ENCODE measurements at places on chromosomes 1 and 21.

GRCh38 chr1:209704584-209704983 lies at the start of gene HSD11B1:
TSS of gene HSD11B1 (plus strand) at chr1:209704846. CDS start at chr1:209704943, 97 bp downstream.
- no peak for DNase-seq

DNA sequence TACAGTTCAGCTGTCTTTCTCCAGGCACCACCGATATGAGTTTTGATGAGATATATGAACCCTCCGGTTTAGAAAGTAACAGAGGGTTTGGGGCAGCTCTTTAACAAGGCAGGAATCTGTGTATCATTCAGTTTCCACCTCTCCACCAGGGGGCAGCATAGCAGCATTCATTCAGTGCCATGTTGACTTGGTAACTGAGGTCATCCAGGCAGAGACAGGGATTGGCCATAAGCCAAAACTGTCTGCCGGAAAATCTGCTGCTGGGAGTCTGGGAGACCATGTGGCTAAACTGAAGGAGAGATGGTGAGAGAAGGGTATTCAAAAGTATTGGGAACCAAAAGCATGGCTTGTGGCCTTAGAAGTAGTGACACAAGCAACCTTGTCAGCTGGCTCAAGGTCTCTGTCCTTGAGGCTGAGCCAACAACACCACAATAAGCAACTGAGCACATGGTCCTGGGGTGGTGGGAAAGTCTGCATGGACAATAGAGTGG lies 98.5 kb downstream of the LMX1A start:
- no peak for DNase-seq

DNA sequence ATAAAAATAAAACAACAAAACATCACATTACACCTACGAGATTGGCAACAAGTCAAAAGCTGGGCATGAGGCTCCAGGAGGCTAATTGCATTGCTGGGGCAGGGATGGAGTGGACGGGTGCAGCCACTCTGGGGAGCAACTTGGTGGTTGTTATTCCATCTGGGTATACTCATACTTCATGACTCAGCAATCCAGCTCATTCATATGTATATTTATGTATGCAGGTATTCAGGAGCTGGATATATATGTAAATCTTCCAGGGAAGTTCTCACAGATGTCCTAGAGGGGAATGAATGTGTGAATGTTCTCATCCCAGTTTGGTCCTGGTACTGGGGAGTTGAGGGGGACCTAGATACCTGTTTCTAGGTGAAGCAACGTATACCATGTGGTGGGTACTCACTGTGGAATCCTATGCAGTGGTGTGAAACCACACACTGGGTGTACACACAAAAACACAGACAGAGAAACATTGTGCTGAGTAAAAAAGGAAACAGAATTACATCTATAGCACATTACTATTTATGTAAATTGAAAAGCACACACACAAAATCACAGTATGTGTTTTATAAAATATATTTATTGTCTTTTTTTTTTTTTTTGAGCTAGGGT lies 79.7 kb upstream of the RAB4A start:
- DNase-seq, result no peak

GRCh38 chr1:30508611-30509010 lies 214.8 kb downstream of the MATN1 start:
- DNase-seq, result no peak

GRCh38 chr21:27371115-27371974 lies 404.5 kb upstream of the ADAMTS5 start:
- DNase-seq, result no peak

- DNase-seq, result no peak
Observed at GRCh38 chr1:184792450-184792969, 37.9 kb upstream of the EDEM3 start.

GRCh38 chr1:62176597-62177312 lies 17.9 kb upstream of the L1TD1 start:
- no peak for DNase-seq

DNA sequence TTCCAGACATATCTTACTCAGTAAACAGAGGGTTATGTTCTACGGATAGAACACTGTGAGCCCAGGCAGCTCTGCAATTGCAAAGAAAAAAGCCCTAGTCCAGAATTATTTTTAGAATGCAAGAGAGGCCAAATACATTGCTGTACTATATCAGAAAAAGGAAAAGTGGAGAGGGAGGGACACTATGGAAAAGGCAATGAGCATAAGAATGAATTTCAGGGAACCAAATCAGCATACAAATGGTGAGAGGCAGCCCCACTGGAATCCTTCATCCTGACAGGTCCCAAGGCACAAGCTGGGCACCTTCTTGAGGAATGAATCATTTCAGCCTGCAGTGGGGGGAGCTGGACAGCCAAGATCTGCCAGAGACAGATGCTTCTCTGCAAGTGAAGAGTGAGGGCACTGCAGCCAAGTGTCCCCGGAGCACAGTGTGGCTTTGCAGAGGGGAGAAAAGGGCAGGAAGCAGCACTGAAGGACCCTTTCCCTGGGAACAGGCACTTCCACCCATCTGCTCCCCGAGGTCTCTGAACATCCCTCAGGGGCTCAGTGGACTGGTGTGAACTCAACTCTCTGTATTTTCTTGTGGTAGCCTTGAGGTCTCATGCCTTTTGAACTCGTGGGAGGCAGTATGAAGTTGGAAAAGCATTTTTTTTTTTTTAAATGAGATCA lies 115.6 kb downstream of the XCL2 start:
- no peak for DNase-seq

GRCh38 chr1:211985556-211986264 lies 49.6 kb downstream of the INTS7 start:
- DNase-seq, result no peak

- no peak for DNase-seq
Observed at GRCh38 chr1:66671455-66671854, 80.8 kb upstream of the DYNLT5 start.

DNA sequence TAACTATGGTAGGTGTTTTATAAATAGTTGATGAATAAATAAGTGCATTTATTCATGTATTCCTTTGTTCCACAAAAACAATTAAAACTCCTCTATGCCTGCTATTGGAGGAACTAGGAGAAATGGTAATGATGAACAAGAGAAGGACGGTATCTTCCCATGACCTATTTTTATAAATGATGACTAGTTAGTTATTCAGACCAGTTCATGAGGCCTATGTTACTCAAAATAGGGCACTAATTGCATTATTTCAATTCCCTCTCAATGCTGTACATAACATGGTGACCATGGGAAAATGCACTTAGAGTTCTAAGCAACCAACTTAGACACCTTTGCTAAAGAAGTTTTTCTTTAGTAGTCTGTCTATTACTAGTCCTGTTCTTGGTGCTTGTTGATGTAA lies 53.1 kb downstream of the XCL1 start:
- DNase-seq, result no peak

GRCh38 chr1:232636799-232637198 lies 6.9 kb upstream of the SIPA1L2 start:
- no peak for DNase-seq

- no peak for DNase-seq
Observed at GRCh38 chr1:199522936-199523335, 504.6 kb upstream of the NR5A2 start.

DNA sequence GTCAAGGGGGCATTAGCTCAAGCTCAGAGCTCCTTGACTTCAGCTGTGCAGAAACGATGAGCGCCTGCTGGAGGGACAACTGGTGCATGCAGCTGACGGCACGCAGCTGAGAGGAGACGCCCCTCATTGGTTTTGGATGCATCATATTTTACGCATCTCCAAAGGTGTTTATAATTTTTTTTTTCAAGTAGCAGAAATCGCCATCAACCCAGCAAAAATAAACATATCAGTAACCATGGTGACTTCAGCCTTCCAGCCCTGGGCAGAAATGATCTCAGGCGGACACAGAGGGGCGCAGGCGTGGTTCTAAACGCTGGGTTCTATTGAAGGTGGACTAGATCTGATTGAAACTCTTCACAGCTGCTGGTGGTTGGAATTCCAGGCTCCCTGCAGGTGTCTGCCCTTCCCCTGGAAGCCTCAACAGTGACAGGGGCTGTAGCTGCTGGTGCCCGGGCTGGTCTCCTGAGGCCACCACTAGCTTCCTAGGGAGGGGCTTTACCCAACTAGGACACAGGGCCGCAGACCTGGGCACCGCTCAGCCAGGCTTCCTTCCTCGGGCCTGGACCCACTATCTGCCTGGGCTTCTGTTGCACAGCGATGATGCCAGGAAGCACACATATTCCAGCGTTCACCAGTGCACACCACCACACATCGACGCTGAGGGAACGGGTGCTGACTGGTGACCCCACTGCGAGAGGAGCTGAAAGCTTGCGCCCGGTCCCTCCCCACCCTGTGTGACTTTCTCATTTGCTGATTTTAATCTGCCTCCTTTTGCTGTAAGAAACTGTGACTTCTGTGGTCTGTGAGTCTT lies 63.7 kb upstream of the ABCG1 start:
- no peak for DNase-seq

GRCh38 chr1:36754366-36754765 lies 271.7 kb upstream of the CSF3R start:
- DNase-seq, result no peak

- no peak for DNase-seq
Observed at GRCh38 chr1:89843273-89844130, 22.7 kb downstream of the LRRC8D start.

DNA sequence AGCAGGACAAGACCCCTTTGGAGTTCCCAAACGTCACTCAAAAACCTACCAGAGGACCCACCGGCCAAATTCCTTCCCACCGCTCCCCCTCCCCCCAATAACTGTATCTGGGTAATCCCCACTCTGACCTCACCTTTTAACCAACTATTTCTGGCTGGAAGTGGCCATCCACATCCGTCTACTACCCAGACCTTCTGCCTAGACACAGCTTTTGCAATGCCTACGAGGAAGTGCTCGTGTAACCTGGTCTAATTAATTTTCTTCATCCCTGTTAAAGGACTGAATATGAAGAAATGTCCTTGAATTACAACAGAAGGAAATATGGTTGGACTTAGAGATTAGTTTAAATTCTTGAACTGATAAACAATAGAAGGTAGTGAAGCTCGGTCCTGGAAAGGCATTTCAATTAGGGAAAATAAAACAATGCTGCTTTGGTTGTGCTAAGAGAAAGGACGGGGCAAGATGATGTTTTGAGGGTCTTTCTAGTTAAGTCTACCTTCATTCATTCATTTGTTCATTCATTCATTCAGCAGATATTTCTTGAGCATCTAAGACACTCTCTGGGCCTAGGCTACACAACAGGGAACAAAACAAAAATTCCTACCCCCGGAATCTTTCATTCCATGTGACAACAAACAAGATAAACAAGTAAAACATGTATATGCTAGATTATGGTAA lies 18.8 kb downstream of the AVPR1B start:
- DNase-seq, result no peak

DNA sequence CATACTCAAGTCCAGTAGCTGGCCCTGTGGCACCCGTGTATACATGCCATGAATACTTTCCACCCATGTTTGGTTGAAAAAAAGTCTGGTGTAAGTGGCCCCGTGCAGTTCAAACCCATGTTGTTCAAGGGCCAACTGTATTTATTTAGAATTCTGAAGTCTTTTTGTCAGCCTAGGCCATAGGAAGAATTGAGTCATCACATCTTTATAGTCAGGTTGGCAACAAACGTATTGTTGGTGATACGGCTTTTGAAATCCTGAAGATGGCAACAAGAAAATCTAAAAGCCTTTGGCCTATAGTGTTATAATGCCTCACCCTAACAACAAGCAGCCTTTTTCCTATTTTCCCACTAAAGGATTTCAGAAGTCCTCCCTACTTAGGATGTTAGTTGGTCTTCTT lies 363.6 kb downstream of the PLPP3 start:
- no peak for DNase-seq

DNA sequence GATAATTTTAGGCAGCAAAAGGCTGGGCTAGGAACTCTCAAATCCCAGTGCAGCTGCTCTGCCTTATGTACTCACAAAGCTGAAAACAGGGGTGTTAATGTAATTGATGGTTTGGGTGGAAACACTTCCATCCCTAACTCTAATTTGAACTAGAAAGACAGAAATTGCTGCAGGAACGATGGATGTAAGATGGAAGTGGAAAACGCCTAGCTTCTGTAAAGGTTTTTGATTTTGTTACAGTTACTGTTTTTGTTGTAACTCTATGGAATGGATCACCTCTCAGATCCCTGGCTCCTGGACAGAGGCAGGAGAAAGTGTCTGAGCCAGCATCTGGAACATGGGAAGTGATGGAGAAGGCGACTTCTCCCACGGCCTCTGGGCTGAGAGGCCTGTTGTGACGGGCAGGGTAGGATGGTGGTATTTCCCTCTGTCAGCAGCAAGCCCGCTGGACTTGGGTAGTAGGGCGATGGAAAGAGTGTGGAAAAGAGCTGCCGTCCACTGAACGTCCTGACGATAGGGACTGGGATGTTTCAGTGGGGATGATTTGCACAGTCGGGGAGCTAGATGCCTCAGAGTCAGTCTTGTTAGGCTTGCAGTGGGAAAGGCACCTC lies 1.6 kb downstream of the TRAF5 start:
- DNase-seq, result no peak

- DNase-seq, result no peak
Observed at GRCh38 chr1:108646648-108647269, 14.1 kb downstream of the HENMT1 start.

- DNase-seq, result no peak
Observed at GRCh38 chr1:48695161-48695560, 81.5 kb downstream of the BEND5 start.

GRCh38 chr1:23763041-23763577 lies 15.1 kb upstream of the PITHD1 start:
- DNase-seq, result no peak

- DNase-seq, result no peak
Observed at GRCh38 chr1:112544751-112545150, 36.0 kb downstream of the WNT2B start.

- DNase-seq, result no peak
Observed at GRCh38 chr1:41983451-41983850, 64.7 kb upstream of the HIVEP3 start.

GRCh38 chr1:225888898-225889601 lies at the start of gene LEFTY1:
TSS of gene LEFTY1 (minus strand) at chr1:225889146. CDS start at chr1:225889066, 80 bp downstream.
- DNase-seq, result no peak

DNA sequence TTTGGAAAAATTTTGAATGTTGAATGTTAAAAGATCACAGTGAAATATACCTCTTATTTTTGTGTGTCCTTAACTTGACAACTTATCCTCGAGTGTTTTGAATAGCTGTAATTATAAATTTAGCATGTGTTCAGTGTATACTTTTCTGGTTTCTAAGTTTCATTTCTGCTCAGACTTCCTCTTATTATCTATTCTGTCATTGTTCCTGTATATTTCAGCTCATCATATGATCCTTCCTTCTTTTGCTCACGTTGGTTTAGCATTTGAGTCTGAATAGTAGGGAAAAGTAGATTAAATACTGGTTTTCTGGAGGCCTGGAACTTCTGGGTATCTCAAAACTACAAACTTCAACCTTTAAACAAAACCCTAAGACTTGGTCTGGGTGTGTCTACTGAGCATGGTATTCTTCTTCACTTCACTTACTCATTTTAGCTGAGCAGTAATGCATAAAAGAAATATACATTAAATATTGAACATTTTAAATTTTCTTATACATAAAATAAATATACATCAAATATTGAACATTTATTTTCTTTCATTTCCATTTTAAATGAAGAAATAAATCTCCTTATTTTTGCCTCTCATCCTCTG lies 3.3 kb upstream of the ATP6V1G3 start:
- no peak for DNase-seq

DNA sequence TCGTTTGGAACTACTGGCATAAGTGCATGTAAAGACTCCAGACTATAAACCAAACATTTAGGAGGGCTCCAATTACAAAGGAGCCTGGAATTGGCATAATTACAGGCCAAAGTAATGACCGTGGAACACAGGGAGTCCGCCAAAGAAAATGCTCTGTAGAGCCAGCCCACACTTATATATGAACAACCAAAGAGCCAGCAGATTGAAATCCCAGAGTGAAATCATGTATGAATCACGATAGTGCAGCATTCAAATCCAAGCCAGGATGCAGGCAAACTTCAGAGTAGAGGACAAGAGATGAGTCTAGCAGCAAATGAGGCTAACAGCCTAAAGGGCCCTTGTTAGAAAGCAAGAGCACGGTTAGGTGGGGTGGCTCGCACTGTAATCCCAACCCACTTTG lies 13.1 kb downstream of the VPS26C start:
- DNase-seq, result no peak
